ENCODE measurements at places on chromosomes 7 and 10.

- no peak for DNase-seq
Measured at GRCh38 chr10:1938317-1938716, 201.0 kb upstream of the ADARB2 start.

GRCh38 chr7:92205987-92206386 lies 27.0 kb upstream of the LRRD1 start:
- DNase-seq: no peak

DNA sequence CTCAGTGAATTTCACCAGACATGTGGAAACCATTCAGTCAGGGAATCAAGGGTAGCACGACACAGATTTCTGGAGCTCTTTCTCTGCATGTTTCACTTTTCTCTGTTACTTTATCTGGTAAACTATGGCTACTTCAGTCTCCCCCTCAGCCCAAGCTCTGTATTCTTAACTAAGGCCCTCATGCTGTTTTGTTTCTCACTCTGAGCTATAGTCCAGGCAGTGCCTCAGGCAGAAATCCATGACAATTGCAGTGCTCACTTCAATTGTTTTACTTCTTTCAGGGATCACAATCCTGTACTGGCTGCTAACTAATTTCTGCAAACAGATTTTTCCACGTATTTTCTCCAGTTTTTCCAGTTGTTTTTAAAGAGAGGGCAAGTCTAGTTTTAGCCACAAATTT lies 1599.9 kb upstream of the LRRTM3 start:
- no peak for DNase-seq

DNA sequence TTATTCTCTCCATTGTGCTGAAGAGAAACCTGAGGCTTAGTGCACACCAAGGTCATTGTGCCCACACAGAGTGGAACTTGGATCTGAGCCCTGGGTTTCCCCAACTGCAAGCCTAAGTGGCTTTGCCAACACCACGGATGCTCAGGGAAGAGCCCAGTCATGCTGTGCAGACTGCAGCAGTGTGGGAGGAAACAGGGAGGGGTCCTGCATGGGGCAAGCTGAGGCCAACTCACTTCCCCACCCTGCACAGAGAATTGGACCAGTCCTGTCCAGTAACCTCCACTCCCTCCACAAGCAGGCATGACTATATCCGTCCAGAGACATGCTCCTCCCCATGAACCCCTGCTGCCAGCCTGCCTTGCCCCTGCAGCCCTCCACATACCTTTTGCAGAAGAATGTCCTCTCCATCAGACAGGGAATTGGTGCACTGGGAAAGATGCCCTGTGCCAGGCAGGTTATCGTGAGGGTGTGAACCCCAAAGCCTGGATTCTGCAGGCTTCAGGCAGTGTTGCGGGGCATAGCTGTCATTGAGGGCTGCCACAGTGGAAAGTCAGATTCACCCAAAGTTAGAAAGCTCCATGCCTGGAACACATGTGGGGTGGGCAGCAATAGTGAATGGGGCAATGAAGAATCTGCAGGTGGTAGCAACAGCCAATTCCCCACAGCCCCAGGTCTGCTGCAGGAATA lies 44.9 kb downstream of the DRGX start:
- no peak for DNase-seq

- DNase-seq: no peak
Measured at GRCh38 chr7:119090851-119091250, 866.3 kb downstream of the ANKRD7 start.

DNA sequence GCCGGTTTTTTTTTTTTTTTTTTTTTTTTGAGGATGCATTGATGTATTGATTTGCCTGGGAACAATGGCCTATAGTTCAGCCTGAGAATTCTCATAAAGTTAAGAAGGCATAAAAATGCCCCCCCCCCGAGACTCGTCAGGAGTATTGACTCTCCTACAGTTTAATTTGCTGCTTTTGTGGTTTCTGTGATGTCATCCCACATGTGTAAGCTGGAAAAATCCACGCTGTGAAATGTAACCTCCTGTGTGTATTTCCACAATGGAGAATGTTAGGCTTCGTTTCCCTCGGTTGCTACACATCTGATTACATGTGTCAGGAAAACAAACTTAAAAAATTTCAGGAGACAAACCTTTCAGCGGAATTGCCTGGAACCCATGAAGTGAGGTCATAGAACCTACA lies 117.9 kb downstream of the FANK1 start:
- DNase-seq: peak; percentile 65

DNA sequence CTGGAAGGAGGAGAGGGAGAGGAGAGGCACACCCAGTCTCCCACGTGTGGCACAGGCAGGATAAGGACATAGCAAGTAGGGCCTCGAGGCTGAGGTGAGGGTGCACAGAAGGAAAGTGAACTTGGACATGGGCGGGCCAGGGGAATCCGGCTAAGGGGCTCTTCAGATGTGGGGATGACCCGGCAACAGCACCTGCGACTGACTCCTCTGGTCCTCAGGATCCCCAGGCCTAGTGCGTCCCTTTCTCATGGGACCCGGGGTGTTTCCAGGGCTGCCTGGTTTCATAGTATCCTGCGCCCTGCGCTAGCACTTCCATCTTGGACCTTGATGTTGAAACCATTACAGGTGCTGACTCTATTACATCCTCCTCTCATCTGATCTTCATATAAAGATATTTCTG lies 96.1 kb upstream of the LYZL2 start:
- no peak for DNase-seq

GRCh38 chr7:22720791-22721786 lies 5.9 kb upstream of the IL6 start:
- DNase-seq: no peak

GRCh38 chr10:27356738-27357137 lies 116.1 kb upstream of the ACBD5 start:
- DNase-seq: no peak

DNA sequence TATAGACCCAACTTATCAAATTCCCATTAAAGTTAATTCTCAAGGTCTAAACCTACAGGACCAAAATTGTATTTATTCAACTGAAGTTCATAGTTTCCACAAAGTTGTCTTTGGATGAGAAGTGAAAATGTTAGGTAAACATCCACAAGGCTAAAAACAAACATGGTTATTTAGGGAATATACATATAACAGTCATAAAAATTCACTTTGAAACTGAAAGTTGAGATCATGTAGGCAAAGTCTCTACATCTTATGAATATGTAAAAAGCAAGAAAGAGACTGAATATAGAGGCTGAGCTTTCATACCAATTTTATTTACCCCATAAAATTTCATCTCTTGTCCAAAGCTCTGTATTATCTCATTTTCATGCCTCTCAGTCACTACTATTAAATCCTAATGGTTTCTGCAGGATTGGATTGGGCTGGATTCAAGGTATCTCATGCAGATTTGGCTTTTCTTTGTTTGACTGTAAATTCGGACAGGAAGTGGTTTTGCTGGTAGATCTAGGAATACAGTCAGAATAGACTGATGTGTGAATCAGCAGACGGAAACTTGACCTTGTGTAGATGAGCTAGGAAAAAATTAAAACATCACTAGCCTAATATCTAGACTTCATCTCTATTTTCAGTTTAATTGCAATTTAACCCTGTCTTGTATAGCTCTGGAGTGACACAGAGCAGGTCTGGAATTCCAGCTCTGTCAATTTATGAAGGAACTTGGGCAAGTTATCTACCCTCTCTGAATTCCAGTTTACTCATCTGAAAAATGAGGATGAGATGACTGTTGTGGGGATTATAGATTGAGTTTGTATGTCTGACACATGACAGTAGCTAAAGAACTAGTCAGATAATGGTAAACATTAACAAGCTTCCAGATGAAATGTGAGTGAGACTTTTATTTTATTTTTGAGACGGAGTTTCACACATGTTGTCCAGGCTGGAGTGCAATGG lies 27.3 kb upstream of the SKAP2 start:
- DNase-seq: no peak

- DNase-seq: peak; percentile 88
Measured at GRCh38 chr10:86644152-86644793, 10.1 kb upstream of the OPN4 start.

GRCh38 chr10:11609492-11610093 lies 1.9 kb downstream of the USP6NL start:
- no peak for DNase-seq

DNA sequence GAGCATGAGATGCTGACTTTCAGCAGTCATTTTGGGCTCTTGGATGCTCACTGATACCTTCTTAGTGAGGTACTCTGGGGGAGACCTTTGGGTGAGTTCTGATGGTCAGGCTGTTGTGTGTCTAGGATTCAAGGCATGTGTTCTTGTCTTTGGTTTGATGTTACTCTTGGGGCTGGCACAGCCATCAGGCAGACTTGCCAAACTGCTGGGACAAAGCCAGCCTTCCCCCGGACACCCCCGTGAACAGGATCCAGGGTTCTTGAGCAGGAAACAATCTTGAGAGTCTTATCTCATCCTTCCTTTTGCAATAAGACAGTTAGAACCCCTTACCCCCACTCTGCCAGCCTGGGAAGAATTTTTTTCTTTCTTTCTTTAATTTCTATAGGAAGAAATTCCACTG lies 42.2 kb downstream of the SUFU start:
- no peak for DNase-seq

- DNase-seq: no peak
Measured at GRCh38 chr7:153509768-153510167, 542.4 kb upstream of the DPP6 start.

- no peak for DNase-seq
Measured at GRCh38 chr7:33040803-33041516, 21.6 kb downstream of the NT5C3A start.

- no peak for DNase-seq
Measured at GRCh38 chr7:140697447-140698143, 1.1 kb downstream of the NDUFB2 start.

GRCh38 chr10:3578682-3579081 lies 206.3 kb downstream of the KLF6 start:
- DNase-seq: no peak

DNA sequence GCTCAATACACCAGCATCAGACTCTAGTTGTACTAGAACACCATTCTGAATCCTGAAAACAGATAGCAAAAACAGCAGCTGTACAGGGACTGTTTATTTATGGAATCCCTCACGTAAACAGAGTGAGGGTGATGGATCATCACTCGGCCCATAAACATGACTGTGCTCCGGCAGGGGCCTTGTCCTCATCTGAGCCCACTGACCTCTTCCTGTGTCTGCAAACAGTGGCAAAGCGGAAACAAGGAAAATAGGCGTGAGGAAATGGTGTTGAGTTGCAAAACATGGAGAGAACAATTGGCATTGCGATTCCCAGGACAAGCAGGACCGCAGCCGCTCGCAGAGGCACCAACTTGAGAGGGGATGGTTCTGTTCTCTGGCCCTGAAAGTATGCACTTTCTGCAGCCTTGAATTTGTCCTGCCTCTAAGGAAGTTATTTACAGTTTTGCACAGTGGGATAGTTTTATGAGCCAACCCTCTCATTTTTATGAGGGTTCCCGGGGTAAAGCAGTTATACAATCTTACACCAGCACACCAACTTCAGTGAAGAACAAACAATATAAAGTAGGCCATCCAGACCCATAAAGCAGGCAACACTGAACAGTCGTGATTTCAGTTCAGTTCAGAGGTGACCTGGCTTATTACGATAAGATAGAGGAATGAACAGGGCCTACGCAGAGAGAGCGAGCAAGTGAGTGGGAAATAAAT lies 248.0 kb upstream of the FZD8 start:
- DNase-seq: no peak

DNA sequence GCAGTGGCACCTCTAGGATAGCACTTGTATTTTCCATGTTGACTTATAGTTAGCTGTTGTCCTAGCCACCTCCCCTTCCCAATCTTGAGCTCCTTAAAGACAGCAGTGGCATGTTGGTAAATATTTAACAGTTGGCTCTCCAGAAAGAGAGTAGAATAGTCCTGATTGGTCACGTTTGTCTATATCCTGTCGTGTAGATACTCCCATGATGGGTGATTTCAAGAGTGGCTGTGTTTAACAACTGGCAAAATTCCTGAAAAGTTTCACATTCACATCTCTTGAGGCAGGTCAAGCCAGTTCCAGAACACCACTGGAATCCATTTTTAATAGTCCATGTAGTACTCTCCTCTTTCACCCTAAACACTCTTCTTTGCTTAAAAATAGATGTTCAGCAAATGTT lies 68.2 kb upstream of the FZD1 start:
- no peak for DNase-seq

DNA sequence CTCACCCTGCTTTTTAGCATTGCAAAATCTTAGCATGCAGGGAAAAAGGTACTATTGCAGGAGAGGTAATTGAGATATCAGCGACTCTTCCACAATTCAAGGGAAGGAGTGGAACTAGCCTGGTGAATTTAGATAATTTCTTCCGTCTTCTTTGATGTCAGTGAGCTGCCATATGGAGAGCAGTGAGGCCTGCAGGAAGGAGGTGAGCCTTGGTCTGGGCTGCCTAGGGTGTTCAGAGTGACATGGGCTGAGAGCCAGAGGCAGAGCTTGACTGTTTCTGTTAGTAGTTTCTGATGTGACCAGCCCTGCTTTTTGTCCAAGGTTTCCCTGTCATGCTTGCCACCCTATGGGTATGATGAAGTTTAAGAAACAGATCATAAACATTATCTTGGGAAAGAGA lies 28.6 kb downstream of the KAT6B start:
- DNase-seq: no peak

DNA sequence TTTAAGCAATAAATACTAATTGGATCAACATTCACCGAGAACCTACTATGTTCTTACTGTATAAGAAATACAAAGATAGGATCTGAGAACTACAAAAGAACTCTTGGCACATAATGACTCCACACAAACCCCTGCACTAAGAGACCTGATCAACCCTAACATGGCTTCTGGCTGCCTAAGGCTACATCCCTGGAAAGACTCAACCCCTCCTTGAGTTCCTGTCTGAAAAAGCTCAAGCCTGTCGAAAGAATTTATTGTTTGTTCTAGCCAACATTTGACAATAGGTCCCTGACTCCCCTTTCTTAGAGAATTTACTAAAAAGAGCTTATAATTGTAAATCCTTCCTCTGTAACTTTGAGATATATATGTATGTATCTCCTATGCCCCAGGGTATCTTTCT lies 125.3 kb upstream of the SGCE start:
- no peak for DNase-seq

GRCh38 chr7:116569737-116570136 lies 44.9 kb downstream of the CAV1 start:
- DNase-seq: peak; percentile 95

DNA sequence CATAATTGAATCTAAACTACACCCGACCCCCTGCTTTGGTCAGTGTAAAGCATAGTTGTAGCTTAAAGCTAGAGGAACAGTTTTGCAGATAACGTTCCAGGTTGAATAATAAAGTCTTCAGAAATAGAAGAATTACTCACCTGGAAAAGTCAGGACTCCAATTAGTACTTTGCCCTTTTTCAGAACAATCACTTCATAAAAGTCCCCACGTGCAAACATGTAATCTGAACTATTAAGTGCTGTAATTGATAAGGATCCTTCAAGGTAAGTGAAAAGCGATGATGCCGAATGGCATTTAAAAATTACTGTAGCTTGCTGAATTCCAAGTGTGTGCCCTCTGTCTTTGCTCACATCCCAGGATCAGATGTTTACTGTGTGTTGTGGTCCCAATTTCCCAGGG lies 53.6 kb upstream of the INSYN2A start:
- DNase-seq: no peak

Measured in fibroblast of skin of scalp (primary cell).